ENCODE measurements at places on chromosomes 4 and X. TPM values are rescaled to one million over a fixed set of nuclear protein-coding genes. Genes with fewer than 3 reads are reported as not detected.

AMOT gene
- total RNA-seq = 0.79 TPM

GRCh38 chrX:91079342-91080114 lies 355.1 kb upstream of the PABPC5 start:
- H3K36me3 ChIP-seq = no peaks in the 10 kb centered on the region
- no peaks in the 10 kb centered on the region for H3K27me3 ChIP-seq
- H3K4me3 ChIP-seq = no peak overlapping the region
- no peak overlapping the region for H3K27ac ChIP-seq
- DNase-seq = no peak
- no peaks in the 10 kb centered on the region for H3K4me1 ChIP-seq

DNA sequence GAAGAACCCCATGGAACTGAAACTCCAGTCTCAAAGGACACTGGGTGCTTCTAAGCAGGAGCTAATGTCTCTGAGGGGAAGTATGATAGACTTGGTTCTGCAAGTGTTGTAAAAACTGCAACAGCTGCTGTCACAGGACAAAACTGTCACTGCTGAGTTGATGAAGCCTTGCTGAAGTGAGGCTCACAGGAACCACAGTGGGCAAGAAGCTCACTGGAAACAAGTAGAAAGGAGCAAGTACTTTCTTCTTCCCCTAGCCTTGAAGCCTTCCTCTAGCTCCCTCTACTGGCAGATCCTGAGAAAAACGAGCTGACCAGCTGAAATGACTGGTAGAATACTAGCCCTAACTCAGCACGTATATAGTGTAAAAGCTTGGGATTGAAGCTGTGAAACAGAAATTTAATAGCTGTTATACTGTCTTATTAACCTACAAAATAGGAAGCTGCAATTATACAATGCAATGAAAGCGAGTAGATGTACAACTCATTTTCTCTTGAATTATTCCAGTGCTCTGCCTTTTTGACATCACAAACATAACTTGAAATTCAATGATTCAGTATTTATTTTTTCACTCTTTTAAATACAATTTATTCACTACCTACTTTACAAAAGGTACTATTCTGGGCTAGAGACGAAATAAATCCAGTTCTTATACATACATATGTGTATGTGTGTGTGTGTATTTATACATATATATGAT lies 91.4 kb downstream of the GABRB1 start:
- peaks cover 3% of the 10 kb centered on the region for H3K27me3 ChIP-seq
- no peaks in the 10 kb centered on the region for H3K4me1 ChIP-seq
- no peak overlapping the region for H3K27ac ChIP-seq
- DNase-seq = peak; percentile 71

- no peak within 1 kb of the TSS for H3K4me3 ChIP-seq
- H3K36me3 ChIP-seq = no peaks in the 10 kb centered on the region
- no peaks in the 10 kb centered on the region for H3K4me1 ChIP-seq
- no peak for DNase-seq
Observed at GRCh38 chr4:105551965-105552746, at the start of gene ARHGEF38. TSS of gene ARHGEF38 (plus strand) at chr4:105552620. CDS start at chr4:105552766, 146 bp downstream.
